NCI-H1436 (cell line): ENCODE measurements at places on chromosomes 11 and 22.

GRCh38 chr11:112694813-112695212 is 266.4 kb upstream of the NCAM1 start:
- no peak for DNase-seq

- no peak for DNase-seq
Measured at GRCh38 chr22:42686756-42687491, 33.7 kb downstream of the A4GALT start.

DNA sequence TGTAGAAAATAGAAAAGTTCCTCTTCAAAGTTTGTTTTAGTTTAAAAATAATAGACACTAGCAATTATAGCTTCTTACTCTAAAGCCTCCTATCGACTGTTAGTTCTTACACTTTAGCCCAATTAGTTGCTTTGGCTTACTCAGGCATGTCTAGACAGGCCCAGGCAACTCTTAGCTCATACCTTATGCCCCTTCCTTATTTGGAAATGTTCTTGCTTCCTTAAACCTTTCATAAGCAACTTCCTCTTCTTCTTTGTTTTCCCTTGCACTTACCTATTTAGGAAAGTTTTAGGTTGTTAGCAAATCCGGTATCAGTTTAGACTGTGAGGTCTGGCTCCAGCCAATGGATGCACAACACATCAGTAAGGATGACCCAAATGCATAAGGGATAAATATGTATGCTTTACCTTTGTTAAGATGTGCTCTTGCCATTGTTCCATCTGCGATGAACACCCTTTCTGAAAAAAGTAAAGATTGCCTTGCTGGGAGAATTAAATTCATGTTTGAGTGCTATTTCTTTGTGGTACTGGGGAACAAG is 1277.5 kb upstream of the CNTN5 start:
- DNase-seq, result no peak

DNA sequence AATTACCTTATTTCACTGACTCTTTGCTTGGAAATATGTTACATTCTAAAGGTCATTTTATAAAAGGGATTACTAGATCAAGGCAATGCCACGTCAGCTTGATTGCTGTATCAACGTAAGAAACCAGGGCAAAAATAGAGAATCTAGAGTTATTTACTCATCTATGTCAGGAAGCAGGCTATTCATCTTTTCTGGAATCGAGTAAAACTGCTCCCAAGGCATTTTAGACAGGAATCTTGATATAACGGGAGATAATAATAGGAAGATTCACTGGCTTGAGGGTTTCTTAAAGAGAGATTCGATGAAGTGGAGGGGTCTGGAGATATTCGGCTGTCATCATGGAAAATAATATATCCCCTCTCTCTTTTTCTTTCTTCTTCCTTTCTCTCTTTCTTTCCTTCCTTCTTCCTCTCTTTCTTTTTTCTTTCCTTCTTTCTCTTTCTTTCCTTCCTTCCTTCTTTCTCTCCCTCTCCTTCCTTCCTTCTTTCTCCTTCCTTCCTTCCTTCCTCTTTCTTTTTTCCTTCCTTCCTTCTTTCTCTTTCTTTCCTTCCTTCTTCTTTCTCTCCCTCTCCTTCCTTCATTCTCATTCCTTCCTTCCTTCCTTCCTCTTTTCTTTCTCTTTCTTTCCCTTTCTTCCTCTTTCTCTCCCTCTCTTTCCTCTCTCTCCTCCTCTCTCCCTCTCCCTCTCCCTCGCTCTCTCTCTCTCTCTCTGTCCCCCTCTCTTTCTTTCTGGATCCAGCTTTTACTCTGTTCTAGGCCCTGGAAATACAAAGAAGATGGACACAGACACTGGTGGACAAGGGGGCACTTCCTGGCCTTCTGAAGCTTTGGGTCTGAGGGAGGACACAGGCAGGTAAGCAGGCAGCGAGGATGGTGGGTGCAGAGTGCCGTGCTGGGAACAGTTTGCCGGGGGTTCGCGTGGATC is 18.1 kb upstream of the RASD2 start:
- DNase-seq, result no peak

DNA sequence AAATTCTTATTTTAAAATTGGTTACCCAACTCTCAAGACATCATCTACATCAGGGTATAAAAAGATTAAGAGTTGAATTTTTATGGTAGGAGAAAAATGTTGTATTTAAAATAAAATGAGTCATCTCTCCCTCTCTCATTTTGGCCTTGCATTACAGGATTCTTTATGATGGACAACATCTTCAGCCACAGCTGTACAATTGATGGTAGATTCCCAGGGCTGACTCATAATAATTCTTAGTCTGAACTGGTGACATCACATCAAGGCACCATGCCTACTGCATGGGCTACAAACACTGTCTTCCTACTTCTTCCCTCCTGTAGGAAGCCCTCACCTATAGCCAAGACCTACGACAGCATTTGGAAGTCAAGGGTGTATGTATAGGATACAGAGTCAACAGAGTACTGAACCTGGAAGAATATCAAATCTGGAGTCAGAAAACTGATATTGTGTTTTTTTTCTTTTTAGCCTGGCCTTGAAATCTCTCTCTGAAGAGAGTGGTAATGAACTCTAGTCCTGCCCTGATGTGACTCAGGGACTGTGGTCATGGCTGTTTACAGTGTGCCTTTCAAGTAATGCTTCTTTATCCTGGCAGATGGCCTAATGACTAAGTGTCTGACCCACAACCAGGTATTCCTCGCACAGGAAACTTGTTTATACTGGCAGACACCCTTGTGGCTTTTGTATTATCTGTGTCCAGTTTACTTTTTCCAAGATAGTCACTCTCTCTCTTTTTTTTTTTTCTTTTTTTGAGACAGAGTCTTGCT is 32.5 kb downstream of the MRGPRX2 start:
- no peak for DNase-seq

GRCh38 chr11:128689591-128689947 is 4.3 kb upstream of the FLI1 start:
- DNase-seq, result no peak

- DNase-seq, result no peak
Measured at GRCh38 chr11:12871788-12872321, 137.3 kb upstream of the RASSF10 start.

GRCh38 chr22:29219881-29220670 is 14.4 kb downstream of the EMID1 start:
- DNase-seq, result no peak

GRCh38 chr11:78080818-78081495 is 1.3 kb upstream of the NDUFC2 start:
- DNase-seq, result no peak

- no peak for DNase-seq
Measured at GRCh38 chr11:125990244-125990643, 44.4 kb downstream of the VSIG10L2 start.

- no peak for DNase-seq
Measured at GRCh38 chr11:107706531-107706930, 5.3 kb downstream of the SLN start.

DNA sequence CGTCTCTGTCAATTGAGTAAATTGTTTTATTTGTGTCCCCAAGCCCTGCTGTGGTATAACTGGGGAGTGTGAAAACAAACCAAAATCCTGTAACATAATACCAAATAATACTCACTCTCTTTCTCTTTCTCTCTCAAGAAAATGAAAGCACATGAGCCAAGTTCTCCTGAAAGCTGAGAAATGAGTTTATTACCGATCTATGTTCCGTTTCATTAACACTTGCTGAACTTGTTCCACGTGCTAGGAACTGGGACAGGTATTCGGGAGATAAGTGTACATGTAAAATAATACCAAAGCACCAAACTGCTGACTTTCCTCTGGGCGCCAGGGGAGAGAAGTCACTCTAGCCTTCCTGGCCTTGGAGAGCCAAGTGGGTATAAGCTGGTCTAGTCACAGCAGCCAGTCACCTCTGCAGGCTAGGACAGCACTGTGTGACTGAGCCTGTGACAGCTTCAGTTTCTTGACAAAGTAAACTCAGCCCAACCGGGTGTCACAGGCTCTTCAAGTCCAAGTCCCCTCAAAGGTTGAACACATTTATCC is 23.1 kb downstream of the CD6 start:
- DNase-seq, result no peak

DNA sequence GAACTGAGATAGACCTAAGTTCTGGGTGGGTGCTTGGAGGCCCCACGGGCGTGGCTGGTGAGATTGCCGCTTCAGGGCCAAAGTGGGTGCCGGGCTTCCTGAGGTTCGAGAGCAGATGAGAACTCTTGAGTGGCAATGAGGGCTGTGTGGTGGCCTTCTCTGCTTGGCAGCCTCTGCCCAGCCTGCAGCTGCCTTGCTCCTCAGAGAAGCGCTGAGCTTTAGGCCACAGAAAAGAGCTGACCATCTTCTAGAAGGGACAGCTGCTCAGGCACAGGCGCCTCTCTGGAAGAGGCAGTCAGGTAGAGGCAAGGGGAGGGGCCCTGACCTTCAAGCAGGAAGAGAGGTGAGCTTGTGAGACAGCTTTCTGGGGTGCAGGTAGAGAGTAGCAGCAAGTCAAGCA is 72.8 kb downstream of the MED15 start:
- no peak for DNase-seq

DNA sequence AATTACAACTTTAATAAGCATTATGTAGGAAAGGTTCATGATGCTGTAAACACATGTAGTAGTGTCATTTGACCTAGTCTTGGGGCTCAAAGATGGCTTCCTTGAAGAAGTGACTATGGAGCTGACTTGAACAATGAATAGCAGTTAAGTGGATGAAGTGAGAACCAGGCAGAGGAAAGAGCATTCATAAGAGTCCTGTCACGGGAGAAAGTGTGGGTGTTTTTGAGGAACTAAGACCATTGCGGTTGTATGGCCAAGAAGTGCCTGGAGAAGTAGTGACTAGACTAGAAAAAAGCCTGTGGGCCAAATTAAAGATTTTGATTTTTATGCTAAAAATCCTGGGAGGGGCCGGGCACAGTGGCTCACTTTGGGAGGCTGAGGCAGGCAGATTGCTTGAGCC is 7.2 kb upstream of the IL18BP start:
- DNase-seq, result no peak

- DNase-seq, result no peak
Measured at GRCh38 chr11:76163289-76163880, 42.9 kb downstream of the WNT11 start.

DNA sequence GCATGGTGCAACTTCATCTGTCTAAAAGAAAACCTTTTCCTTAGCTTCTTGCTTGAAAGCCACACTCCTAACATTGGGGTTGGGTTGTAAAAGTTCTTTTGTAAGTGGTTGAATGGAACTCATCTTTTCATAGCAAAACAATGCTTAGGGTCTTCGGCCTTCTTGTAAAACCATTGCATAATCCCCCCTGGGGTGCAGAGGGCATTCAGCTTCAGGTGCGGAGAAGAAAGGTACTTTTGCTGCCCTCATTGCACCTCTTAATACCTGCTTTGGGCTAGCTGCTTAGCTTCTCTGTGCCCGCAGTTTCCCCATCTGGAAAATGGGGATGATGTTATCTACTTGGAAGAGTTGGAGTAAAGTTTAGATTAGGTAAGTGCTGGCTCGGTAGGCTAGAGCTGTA is 10.1 kb downstream of the TEAD1 start:
- DNase-seq, result no peak

GRCh38 chr11:77074626-77075221 is 8.0 kb downstream of the CAPN5 start:
- DNase-seq, result no peak

GRCh38 chr11:532986-533585 is 2.3 kb downstream of the HRAS start:
- no peak for DNase-seq

GRCh38 chr11:41446107-41446506 is 13.3 kb downstream of the LRRC4C start:
- DNase-seq, result no peak

DNA sequence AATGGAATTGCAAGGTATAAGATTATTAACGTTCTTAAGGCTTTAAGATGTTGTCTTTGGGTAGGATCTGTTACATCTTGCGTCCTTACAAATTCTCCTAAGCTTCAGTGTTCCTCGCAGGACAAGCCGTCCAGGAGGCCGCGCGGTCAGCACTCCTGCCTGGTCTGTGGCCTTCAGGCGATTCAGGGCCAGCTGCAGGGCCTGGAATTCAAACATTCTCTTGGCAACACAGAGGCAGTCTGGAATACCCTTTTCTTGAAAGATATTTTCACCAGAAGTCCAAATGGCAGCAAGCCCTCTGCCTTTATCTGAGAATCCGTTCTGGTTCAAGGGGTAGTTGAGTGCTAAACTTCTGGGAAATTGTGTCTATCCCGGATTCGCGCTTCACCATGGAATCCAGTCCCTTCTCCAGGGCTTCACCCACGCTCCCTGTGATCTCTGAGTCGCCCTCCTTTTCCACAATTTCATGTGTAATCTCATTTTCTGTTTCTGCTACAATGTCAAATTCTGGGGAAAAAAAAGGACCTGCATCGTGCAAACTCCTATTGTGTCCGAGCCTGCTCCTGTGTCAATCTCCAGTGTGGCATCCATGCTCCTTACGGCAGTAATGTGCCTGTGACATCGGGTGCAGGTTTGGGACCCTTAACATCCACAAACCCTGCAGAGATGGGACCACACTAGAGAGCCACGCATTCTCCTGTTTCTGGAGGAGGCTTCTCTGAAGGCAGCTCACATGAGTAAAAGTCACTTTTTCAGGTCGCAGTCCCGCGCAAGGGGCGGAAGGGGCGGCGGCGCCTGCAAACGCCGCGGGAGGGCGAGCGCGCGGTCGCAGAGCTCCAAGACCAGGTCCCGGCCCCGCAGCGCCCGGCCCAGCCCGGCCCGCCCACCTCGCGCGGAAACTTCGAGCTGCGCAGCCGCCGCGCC is 25.4 kb upstream of the SORL1 start:
- no peak for DNase-seq
